ENCODE measurements at places on chromosomes 2 and 18.

- DNase-seq: no peak
Measured at GRCh38 chr2:187976259-187976985, 315.3 kb upstream of the GULP1 start.

- DNase-seq: no peak
Measured at GRCh38 chr2:41241325-41242000, 789.6 kb upstream of the SLC8A1 start.

- peak; percentile 21 for DNase-seq
Measured at GRCh38 chr2:149132339-149132738, 93.8 kb downstream of the LYPD6B start.

GRCh38 chr18:2978208-2978607 lies 34.7 kb downstream of the LPIN2 start:
- DNase-seq: no peak

DNA sequence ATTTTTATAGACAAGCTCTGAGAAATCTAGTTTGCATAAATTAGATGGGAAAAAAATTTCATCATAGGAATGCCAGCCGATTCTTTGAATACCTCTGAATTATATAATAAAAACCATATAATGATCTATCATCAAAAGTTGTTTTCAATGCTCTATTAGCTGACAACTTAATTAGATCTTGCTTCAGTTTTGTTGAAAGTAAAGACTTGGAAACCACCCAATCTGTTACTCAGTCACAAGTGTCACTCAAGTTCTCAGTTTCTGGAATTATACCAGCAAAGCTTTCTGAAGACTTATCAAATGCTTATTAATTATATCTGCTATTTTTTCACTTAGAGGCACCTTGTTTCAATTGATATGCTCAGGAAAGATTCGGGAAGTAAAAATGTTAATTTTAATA lies 17.4 kb upstream of the TP53I3 start:
- DNase-seq: no peak

DNA sequence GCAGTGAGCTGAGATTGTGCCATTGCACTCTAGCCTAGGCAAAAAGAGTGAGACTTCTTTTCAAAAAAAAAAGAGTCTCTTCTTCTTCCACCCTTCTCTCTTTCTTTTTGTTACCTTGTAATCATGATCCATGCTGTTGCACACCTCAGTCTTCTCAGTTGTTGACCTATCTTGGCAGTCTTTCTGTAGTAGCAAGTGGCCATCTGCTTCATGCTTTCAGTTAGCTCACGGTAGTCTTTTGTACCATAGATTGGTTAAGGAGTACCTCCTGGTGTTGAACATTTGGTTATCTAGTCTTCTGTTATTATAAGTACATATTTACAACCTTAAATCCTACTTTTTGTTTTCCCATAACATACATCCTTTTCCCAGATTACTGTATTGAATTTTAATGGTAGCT lies 3.1 kb downstream of the GORASP2 start:
- no peak for DNase-seq

- no peak for DNase-seq
Measured at GRCh38 chr2:60290509-60290908, 262.9 kb downstream of the BCL11A start.

DNA sequence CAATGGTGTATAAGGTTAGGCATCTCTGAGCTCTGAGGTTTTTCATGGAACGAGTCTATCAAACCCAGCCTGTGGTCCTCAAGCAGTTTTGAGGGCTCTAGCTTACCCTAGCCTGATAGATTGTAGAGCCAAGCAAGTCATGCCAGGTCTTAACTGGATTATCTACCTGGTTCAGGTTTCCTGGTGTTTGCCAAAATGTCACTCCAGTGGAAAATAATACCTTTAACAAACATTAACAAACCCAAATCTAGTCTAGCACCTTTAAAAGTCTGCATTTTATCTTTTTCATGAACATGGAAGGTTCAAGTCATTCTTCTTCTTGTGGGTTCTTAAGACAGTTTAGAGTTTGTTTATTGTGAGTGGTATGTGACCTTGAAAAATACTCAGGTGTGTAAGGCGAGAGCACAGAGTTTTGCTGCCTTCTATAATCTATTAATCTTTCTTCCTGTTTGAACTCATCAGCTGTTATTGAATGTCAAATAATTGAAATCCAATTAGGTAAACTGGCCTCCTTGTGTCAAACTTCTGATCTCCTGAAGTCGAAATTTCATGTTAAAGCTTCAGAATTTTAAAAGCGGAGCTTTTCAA lies 13.4 kb upstream of the ADGRF3 start:
- no peak for DNase-seq

GRCh38 chr2:69518841-69519240 lies 81.6 kb upstream of the NFU1 start:
- no peak for DNase-seq

DNA sequence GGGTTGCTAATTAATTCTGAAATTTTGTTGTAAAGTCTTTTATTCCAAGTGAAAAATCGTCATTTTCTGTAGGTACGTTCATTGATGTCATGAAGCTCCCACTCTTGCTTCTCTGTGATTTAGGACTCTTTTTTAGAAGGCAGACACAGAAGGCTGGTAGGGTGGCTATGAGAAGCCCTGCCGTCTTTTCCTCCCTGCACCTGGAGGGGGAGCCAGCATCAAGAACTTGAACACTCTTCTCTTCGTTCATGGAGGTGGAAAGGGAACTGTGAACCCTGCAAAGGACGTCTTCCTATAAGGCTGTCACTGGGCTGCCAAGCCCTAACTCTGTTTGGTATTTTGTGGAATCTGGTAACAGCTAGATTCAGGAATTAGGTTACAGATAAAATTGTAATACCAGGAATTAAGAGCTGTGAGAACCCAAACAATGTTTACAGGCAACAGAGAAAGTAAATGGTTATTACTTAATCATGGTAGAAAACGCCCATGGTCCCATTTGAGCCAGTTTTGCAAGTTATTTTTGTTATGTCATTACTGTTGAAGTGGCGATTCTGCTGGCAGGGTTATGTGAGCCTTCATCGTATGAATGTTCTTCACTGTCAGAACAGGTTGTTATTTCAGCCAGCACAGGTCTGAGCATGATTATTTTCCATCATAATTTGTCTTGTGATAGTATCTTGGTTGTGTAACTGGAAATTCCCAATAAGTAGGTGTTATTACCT lies 112.2 kb downstream of the OSBPL6 start:
- DNase-seq: peak; percentile 48

- no peak for DNase-seq
Measured at GRCh38 chr18:39419315-39419714, 1853.7 kb upstream of the CELF4 start.

- DNase-seq: no peak
Measured at GRCh38 chr2:208643145-208643544, 236.6 kb downstream of the PTH2R start.

GRCh38 chr2:73908689-73909652 lies 16.2 kb downstream of the ACTG2 start:
- DNase-seq: no peak

DNA sequence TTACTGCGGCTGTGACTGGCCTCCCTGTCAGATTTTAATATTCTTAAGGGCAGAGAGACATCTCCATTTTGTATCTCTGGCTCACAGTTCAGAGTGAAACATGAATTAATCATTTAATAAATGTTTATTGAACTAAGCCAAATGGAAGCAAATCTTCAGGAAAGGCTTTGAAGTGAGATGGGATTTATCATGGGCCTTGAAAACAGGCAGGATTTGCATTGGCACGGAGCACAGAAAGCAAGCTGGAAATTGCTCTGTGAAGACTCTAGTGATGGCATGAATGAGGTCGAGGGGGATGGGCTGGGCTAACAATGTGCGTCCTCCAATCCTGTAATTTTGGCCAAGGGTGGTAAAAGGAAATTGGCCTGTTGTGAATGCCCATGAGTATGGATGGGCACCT lies 369.8 kb upstream of the SOX11 start:
- DNase-seq: no peak

- no peak for DNase-seq
Measured at GRCh38 chr2:176088048-176088936, 4.2 kb upstream of the HOXD13 start.

- DNase-seq: no peak
Measured at GRCh38 chr2:1677821-1678165, 66.5 kb downstream of the PXDN start.

GRCh38 chr2:80300954-80301353 lies 3.6 kb downstream of the LRRTM1 start:
- no peak for DNase-seq

DNA sequence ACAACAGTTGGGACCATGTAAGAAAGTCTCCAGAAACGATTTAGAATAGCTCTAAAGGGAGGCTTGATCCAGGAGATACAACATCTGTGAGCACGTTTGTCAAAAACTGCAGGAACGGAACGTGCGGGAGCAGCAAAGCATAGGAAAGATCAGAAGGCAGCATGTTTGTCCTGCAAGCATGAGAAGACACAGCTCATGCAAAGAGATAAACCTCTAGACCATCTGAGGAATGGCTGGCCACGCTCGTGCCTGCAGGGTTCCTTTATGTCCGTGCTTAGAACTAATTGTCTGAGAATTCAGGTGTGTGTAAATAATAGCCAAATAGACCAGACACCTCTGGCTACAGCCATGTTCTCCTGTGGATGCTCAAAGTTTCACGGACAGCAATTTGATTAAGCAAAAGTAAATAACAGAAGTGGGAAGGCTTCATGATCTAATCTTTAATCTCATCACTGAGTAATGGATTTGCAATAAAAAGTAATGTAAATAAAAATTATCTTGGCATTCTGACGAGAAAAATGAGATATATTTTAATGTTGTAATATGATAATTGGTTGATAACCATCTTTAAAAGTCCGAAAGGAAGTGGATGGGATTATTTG lies 534.8 kb upstream of the CDH7 start:
- no peak for DNase-seq

DNA sequence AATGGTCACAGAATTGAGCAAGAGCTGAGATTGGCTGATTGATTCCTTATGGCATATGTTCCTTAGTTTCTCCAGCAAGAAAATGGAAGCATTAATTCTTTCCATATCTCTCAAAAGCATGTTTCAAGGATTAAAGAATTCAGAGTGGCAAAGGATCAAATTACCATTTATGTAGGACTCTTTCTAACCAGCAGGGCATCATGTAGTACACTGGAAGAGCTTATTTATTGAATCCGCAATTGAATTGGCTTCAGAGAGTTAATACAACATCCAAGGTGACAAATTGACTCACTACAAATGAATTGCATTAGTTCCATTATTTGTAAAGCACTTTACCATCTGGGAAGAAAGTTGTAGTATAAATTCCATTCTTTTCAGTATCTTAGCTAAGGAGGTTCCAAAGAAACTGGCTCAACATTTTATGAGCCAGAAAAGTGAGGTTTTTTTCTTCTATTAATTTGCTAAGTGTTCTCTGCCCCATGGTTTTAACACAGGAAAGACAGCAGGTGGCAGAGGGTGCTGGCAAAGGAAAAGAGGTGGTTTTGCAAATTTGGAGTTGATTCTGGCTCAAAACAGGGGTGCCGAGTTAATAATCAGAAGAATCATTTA lies 409.9 kb downstream of the MTX2 start:
- no peak for DNase-seq

- DNase-seq: no peak
Measured at GRCh38 chr2:144567745-144568144, 47.8 kb upstream of the ZEB2 start.

GRCh38 chr2:233816334-233816733 lies 38.0 kb downstream of the HJURP start:
- no peak for DNase-seq
